ENCODE measurements at places on chromosomes 2 and 18.

- peak; percentile 79 for DNase-seq
Measured at GRCh38 chr2:138267161-138267901, 234.2 kb upstream of the SPOPL start.

DNA sequence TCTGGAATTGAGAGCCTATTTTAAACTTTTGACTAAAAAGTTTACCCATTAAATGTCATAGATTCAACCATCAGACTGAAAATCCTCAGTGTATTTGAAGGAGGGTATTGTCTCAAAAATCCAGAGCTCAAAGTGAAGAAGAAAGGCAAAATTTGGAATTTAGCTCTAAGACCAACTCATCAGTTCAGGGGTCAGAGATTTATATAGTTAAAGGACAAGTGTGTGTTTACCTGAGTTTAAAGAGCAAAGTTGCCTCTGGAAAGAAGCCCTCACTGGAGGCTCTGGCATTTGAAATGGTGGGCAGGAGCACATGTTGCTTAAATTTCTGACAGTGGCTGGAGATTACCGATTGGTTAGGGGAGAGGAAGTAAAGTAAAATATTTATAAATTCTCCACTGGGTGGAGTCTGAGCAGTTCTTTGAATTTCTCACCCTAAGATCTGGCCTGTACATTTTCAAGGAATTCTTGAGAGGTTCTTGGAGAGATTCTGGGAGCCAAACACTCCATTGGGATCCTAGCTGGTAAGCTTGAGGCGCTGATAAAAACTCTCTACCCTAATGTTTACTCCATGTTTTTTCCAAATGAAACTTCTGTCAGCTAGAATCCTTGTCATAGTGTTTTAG, at the start of gene KYNU:
Gene KYNU (plus strand): TSS at position 449 of the 623 bp plus-strand sequence. CDS start 7,704 bp downstream, outside the sequence.
- DNase-seq = no peak

DNA sequence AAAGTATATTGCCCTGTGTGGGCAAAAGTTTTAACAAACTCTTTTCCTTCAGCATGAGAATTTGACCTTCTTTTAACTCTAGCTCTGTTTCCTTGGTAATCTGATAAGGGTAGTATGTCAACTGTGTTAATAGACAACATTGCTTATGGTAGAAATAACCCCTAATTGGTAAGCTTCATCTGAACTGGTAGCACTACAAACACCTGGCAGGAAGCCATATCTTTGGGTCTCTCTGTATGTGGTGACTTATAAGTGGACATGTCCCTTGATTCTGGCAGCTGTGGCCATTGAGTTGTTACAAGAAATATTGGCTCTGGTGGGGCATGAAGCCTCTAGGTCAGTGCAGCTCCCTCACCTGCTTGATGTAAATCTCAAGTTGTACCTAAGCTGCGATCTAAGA, 46.9 kb downstream of the MBD5 start:
- DNase-seq = no peak

- DNase-seq = no peak
Measured at GRCh38 chr18:1657876-1658275, 753.2 kb downstream of the ADCYAP1 start.

GRCh38 chr18:45670281-45670962, 53.6 kb upstream of the SLC14A1 start:
- peak; percentile 11 for DNase-seq

DNA sequence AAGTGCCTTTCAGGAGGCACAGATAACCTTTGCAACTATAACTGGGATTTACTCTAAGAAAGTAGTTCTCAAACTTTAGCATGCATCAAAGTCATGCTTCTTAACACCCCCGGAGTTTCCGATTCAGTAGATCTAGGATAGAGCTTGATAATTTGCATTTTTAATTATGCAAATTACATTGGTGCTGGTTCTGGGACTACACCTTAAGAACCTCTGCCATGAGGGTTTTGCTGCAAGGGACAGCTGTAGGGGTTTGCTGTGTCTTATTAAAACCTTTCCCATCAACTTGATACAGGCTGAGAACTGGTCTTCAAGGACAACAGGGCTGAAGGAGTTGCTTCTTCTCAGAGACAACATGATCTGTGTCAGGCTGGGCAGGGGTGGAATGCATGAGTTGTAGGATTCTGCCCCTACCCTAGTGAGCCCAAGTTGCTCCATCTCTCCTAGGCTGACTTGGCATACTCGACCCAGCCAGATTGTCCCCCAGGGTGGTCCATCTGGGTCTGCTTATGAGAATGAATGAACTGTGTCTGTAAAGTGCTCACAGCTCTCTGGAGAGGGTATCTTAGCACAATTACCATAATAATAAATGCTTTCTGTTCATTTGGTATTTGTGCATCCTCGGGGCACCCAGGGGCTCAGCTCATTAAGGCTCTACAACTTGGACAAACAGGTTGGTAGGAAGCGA, 232.7 kb downstream of the CLIP4 start:
- DNase-seq = no peak

DNA sequence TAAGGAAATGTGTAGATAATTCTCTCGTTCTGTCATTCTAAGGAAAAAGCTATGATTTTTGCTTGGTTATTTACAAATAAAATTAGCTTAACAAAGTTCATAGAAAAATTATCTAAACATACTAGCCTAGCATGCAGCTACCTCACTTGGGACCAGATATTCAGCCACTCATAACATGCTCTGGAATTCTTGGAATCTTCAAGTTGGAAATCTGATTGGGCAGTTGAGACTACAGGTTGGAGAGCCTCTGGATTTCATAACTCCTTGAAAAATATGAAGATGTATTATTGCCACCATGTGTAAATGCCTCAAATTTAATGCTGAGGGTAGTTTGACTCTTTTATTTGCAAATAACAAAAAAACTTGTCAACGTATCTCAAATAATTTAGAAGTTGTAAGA, 132.2 kb upstream of the GULP1 start:
- no peak for DNase-seq

- DNase-seq = no peak
Measured at GRCh38 chr2:230327418-230328154, 593 bp downstream of the SP140L start.

GRCh38 chr18:6249788-6250187, 164.9 kb downstream of the L3MBTL4 start:
- no peak for DNase-seq

DNA sequence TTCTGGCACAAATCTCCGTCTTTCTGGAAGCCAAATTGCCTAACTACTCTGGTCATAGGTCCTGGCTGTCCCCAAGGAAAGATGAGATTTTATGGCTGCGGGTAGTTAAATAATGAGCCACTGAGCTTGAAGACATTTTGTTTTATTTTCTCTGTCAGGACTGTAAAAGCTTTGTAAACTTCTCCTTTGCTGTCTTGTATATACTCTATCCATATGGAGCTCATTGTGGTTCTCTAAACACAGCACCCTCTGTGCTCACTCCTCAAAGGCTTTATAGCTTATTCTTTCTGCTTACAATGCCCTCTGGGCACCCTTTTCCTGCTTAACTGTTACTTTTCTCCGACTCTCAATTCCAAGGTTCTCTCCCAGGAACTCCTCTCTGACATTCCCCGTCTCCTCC, 209.1 kb downstream of the CMPK2 start:
- DNase-seq = no peak

GRCh38 chr2:113104054-113104611, 23.3 kb upstream of the IL1RN start:
- no peak for DNase-seq

DNA sequence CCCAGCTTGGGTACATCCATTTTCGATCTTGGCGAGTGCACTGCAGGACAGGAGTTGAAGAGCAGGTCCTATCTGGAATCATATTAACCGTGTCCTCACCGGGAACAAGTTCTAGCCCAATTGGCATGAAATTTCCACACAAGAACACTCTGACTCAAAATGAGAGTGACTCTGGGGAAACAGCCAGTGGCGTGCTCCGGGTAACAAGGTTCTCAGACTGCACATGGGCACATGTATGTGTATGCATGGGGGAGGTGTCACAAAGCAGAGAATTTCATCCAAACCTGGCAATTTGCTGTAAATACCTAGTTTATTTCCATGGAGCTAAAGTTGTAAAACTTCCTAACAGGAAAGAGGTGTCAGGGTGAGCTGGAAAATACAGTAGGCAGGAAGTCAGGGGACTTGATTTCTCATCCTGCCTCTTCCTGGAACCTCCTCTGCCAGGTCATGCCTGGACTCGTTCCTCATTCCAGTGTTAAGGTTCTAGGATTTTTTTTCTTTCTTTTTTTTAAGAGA, 1.7 kb downstream of the TUBB6 start:
- DNase-seq = peak; percentile 68

DNA sequence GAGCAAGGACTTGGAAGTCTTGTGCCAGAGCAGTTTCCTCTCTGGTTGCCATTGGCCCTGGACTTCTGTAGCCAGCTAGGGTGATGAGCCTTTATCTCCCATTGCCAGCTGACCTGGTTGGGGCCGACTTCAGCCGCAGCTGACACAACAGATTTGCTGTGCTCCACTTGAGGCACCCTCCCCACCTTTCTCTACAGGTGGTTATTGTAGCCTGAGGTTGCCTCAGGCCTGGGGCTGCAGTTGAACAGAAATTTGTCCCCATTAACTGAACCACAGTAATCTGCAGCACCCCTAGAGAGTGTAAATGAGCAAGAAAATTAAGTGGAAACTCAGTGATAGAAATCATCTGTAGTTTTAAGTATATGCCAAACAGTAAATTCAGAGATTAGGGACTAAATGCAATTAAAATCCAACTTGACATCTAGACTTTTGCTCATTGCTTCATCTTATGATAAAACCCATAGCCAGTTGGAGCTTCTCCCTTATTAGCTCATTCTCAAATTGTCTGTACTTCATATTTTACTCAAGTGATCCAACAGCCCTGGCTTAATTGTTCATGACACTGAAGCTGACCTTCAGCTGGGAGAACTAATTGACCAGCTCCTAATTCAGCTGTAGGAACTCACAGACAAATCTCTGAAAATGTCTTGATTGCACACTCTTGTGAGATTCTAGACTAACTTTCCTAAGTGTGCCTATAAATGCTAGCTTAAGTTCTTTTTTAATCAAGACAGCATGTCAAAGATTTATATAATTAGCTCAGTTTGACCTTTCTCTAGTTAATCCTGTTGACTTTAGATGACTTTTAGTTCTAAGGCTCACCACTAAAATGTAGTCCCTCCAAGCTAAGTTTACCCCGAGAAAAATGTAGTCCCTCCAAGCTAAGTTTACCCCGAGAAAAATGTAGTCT, 48.9 kb downstream of the COPS8 start:
- DNase-seq = no peak

- DNase-seq = no peak
Measured at GRCh38 chr18:64695851-64696553, 547.1 kb upstream of the LINC00305 start.

DNA sequence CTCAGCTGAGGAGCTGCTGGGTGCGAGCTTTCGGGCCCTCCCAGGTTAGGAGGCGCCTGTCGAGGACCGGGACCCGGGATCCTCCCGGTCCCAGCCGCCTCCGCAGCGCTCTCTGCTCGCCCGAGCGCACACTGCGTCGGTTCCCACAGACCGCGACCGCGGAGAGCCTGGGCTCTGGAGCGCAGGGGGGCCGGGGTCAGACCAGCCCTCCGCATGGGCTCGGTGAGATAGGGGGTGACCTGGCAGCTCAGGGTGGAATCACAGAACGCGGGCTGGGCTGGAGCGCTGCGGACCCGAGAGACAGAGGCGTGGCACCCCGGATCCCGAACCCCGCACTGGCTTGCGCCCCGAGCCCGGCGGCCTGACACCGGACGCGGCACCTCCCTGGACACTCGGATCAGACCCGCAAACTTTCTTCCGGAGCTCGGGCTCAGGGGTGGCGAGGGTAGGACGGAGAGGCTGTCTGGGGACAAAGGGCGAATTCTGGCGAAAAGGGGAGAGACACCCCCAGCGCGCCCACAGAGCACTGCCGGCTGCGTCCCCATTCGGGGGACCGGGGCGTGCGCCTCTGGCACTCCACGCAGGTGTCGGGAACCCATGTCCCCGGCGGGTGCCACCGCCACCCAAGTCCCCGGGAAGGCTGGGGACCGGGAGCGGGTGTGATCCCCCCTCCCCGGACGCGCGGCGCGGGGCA, 612 bp downstream of the DIPK1C start:
- no peak for DNase-seq

GRCh38 chr2:170368370-170368769, 190.4 kb downstream of the MYO3B start:
- no peak for DNase-seq

DNA sequence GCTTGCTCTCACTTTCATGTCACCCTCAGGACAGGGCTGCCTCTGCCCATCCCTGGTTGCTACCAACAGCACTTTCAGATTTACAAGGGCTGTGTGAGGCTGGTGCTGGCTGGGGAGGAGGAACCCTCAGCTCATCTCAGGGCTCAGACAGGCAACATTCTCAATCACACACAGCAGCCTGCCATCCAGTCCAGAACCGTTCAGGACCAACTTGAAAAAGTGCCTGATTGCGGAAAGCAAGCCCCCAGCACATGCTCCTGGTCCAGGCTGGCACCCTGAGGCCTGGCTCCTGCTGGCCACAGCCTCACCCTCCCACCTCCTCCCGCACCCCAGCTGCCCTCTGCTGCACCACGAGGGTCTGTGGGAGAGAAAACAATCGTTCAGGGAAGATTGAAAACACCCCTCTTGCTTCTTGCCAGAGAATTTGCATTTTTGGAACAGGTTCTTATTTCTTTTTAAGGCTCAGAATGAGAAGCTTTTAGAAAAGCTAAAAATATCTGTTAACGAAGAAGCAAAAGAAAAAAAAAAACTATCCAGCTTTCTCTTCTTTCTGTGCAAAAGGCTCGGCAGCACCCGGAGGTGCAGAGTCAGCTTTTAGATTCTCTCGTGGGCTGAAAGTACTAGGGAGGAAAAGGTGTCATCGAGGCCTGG, 403.8 kb upstream of the ID2 start:
- DNase-seq = no peak

DNA sequence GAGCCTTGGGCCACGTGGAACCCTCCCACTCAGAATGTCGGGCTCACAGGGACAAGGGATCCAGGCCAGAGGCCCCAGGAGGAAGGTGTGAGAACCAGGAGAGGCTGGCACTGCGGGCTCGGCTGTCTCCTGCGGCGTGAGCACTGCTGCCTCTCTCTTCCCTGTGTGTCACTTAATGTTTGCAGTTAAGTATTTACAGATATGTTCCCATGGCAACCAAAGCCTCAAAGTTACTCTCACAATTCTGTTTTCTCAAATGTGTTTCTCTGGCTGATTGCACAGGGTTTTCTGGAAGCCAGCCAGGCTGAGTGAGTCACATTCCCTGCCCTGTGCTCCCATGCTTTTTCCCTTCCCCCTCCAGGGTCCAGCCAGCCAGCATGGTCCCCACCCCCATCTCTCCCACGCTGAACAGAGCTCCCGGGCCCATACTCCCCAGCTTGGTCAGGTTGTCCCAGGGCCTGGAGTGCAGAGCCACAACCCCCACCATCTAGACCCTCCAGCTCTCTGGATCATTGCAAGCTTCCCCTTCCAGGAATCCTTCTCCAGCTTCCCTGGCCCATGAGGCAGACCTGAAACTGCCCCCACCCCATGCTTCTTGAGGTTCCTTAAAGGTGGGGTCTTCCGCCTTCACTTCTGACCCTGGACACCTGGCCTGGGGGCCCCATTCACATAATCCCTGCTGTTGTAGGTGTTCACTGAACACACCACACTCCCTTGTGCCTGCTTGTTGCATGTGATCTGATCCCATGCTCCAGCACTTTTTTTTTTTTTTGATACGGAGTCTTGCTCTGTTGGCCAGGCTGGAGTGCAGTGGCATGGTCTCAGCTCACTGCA, 265.9 kb downstream of the CELF4 start:
- DNase-seq = peak; percentile 94

GRCh38 chr18:27004056-27004829, 138.7 kb upstream of the AQP4 start:
- peak; percentile 5 for DNase-seq

- DNase-seq = no peak
Measured at GRCh38 chr18:48913201-48913600, 37.6 kb downstream of the SMAD7 start.
